Thymus (tissue), 14 donors: ENCODE measurements at places on chromosomes 4 and X. TPM values are rescaled to one million over a fixed set of nuclear protein-coding genes. Genes with fewer than 3 reads are reported as not detected.

Gene CHRNA9
- 0.99 TPM for total RNA-seq

GRCh38 chr4:142402156-142402555 lies 443.9 kb downstream of the INPP4B start:
- no peak overlapping the region for H3K4me3 ChIP-seq
- no peaks in the 10 kb centered on the region for H3K27me3 ChIP-seq
- H3K4me1 ChIP-seq = peaks cover 14% of the 10 kb centered on the region
- H3K27ac ChIP-seq = no peak overlapping the region
- no peak for DNase-seq
- no peaks in the 10 kb centered on the region for H3K36me3 ChIP-seq

DNA sequence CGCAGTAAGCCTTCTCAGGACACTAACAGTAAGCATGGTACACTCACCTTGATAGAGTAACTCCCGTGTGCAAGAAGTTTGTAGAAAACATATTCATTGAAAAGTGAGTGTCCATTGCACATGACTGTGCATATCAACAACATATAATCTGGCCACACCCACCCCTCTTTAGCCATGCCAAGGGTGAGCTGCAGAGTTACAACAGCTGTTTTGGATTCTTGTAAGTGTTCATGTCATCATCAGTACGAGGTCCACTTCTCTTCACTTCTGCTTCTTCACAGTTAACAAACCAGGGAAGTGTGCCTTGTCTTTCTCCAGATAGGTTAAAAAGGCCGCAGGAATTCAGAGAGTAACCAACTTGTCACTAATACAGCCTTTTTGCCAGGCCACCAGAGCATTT lies 116.6 kb downstream of the IRF2 start:
- no peak for DNase-seq
- H3K4me3 ChIP-seq = no peak overlapping the region
- no peaks in the 10 kb centered on the region for H3K27me3 ChIP-seq
- no peak overlapping the region for H3K27ac ChIP-seq

- no peaks in the 10 kb centered on the region for H3K36me3 ChIP-seq
- H3K4me1 ChIP-seq = no peaks in the 10 kb centered on the region
- no peaks in the 10 kb centered on the region for H3K27me3 ChIP-seq
- DNase-seq = no peak
Measured at GRCh38 chr4:76028350-76028765, 5.1 kb upstream of the CXCL10 start.

Gene CNOT6L
- total RNA-seq = 39.4 TPM
